ENCODE measurements at places on chromosomes 1 and 21.
A peak's percentile ranks its signal among the peaks of the same experiment; 100 is the strongest.

DNA sequence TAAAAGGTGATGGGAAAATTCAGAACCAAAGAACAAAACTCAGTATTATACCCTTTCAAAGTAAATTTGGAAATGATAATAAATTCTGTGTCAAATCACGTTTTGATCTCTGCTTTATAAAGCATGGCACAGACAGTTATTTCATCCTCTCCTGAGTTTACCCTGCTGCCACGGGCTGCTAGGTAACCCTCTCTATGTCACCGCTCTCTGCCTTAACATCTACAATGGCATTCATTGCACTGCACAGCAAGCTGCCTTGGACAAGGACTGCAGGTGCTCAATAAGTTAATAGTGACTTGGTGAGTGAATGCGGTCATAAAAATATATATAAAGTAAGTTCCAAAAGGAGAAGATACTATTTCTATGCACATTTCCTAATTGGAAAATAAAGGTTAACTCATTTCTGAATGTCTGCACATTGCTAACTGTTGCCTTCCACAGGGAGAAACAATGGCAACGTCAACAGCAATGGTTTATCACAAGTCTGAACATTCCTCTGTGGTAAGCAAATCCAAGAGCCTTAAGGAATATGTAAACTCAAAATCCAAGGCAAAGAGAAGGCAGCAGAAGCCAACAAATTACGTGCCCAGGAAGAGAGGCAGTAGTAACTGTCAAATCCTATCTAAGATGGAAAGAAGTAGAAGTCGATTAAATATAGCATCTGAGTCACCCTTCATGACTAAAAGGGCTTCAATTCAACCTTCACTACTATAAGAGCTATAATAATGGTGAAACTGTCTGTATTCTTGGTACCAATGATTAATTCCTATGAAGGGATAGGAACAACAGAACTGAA, 19.4 kb downstream of the FYB2 start:
- DNase-seq = no peak

GRCh38 chr21:44592446-44593311, at the start of gene KRTAP10-6:
TSS of gene KRTAP10-6 (minus strand) at chr21:44592505. CDS start at chr21:44592484, 21 bp downstream.
- DNase-seq = no peak

DNA sequence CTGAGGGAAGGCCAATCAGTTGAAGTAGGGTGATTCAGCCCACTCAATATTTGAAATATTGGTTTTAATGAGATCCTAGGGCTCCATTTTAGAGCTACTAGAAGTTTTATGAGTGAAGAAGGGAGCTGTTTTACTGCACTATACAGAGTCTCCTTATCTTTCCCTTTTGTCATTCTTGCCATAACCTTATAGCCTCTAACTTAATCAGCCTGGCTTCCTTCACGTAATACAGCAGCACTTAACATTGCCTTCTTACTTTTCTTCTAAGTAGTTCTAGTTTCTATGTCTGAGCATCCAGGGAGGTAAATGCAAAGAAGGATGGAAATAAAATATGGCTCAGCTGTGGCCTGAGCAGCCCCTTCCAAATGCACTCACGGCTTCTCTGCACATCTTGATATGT, 299.3 kb downstream of the KIF26B start:
- no peak for DNase-seq

GRCh38 chr1:21645550-21645949, 23.6 kb downstream of the RAP1GAP start:
- DNase-seq = no peak

DNA sequence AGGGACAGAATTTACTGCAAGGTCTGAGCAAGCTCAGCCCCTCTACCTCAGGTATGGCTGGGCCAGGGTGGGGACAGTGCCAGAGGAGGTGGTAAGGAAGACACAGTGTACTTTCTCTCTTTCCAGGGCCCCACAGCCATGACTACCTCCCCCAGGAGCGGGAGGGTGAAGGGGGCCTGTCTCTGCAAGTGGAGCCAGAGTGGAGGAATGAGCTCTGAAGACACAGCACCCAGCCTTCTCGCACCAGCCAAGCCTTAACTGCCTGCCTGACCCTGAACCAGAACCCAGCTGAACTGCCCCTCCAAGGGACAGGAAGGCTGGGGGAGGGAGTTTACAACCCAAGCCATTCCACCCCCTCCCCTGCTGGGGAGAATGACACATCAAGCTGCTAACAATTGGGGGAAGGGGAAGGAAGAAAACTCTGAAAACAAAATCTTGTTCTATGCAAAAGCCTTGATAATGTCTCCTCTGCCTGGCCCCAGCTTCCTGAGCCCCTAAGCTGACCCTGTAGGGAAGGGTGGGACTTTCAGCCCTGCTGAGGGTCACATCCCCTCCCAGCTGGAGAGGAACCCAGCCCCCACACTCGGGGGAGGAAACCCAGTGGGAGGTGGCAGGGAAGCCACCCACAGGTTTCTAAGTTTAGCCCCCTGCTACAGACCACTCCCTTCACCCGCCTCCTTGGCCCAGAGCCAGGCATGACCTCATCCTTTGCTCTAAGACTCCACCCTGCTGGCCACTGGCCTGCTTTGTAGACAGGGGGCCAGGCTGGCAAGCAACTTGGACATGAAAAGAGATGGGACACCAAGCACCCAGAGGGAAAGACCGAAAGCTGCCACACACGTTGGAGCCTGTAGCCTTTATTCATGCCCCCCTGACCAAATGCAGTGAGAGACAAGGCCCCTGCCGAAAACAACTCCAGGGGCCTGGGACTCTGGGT, 6.4 kb downstream of the RHOC start:
- peak; percentile 62 for DNase-seq

GRCh38 chr1:28246427-28246832, 10.5 kb downstream of the ATP5IF1 start:
- DNase-seq = no peak

DNA sequence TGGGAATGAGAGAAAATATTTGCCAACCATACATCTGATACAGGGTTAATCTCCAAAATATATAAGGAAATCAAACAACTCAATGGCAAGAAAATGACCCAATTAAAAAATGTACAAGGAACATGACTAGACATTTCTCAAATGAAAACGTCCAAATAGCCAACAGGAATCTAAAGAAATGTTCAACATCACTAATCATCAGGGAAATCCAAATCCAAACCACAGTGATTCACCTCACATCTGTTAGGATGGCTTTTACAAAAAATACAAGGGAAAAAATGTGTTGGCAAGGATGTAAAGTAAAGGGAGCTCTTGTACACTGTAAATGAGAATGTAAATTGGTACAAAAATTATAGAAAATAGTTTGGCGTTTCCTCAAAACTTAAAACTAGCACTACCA, 54.7 kb upstream of the ZRANB2 start:
- no peak for DNase-seq

GRCh38 chr21:43345746-43346409, 81.1 kb downstream of the SIK1 start:
- DNase-seq = peak; percentile 41

DNA sequence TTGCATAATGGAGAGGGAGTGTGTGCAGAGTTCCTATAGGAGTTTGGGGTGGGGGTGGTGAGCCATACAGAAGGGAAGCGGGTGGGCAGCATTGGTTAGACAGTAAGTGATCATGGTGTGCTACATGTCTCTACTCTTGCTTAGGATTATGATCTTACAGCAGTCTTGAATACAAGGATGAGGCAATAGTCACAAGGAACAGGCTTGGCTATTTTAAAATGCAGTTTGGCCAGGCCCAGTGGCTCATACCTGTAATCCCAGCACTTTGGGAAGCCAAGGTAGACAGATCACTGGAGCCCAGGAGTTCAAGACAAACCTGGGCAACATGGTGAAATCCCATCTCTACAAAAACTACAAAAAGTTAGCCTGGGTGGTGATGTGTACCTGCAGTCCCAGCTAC, 12.3 kb downstream of the MYOC start:
- DNase-seq = no peak

DNA sequence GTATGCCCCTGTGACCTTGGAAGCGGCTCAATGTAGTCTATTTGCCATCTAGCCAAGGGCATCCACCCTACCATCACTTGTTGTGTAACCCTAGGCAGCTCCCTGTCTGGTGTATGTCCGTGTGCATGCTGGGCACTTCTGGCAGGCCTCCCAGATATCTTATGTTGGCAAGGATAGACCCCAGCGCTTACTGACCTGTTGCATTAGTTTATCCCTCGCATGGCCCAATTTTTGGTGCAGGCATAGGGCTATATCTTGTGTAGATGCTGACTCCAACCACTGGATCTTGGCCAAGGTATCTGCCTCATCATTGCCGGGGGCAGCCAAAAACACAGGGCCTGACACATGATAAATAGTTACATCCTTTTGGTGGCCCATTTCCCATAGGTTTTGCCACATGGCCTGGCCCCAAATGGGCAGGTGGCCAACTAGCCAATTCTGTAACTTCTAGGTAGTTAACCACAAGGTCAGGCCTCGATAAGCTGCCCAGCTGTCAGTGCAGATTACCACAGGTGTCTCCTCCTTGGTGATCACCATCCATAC, 14.0 kb upstream of the TBX19 start:
- DNase-seq = no peak

GRCh38 chr1:52706136-52706670, 8.1 kb upstream of the COA7 start:
- DNase-seq = no peak

DNA sequence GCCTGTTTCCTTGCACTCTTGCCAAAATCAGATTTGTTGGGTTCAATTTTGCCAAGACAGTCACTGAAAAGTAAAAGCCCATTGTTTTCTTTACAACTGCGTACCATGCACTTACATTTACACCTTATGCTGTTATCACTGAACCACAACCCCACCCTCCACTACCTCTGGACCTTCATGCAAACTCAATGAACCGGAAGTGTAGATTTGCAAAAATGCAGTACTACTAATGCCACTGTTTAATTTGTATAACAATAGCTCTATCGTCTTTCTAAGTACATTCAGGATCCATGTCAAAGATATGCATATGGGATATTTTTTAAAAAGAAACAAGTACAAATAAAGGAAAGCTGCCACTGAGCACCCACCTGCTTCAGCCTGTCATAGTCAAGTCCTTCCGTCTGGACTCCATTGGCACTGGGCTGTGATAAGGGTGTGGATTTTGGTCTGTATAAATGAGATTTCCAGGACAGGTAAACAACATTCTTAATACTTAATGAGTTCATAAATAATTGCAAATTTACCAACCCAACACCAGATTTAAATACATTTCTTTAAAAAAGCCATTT, 72.9 kb upstream of the LBR start:
- no peak for DNase-seq

- DNase-seq = no peak
Observed at GRCh38 chr1:156505679-156506298, 5.2 kb upstream of the MEF2D start.

- no peak for DNase-seq
Observed at GRCh38 chr1:38326135-38326534, 279.5 kb upstream of the POU3F1 start.

DNA sequence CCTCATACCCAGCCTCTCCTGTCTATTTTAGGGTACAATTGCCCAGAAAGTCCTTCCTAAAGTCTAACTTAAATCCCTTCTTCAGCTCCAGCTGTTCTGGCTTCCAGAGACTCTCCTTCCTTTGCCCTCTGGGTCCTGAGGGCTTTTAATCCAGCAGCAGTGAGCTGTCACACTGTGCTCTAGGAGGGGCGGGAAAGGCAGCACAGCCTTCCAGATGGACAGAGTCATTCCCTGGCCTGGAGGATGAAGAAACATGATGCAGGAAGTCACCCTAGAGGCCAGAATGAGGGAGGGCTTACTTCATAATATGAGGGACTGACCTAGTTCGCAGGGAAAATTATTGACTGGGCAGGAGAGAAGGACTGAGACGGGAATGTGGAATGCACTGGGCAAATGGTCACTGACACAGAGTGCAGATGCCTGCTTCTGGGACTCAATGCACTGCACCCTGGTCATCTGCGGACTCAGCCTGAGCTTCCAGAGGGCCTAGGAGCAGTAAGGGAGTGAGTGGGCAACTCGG, 1.3 kb downstream of the SH2D2A start:
- DNase-seq = no peak

DNA sequence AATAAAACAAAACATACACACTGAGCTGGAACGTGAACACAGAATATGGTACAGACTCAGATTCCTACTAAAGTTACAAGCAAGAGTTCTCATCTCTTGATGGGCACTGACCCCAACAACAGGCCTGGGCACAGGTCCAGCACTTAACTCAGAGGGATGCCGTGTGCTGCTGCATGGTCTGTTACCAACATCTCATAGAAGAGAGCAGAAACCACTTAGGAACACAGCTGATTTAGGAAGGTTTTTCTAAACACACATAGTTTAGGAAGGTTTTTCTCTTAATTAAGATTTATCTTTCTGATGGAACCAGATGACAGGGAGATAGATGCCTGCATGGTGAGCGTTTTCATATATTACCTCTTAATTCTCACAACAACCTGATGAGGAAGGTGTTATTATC, 1.5 kb downstream of the GCLM start:
- no peak for DNase-seq

DNA sequence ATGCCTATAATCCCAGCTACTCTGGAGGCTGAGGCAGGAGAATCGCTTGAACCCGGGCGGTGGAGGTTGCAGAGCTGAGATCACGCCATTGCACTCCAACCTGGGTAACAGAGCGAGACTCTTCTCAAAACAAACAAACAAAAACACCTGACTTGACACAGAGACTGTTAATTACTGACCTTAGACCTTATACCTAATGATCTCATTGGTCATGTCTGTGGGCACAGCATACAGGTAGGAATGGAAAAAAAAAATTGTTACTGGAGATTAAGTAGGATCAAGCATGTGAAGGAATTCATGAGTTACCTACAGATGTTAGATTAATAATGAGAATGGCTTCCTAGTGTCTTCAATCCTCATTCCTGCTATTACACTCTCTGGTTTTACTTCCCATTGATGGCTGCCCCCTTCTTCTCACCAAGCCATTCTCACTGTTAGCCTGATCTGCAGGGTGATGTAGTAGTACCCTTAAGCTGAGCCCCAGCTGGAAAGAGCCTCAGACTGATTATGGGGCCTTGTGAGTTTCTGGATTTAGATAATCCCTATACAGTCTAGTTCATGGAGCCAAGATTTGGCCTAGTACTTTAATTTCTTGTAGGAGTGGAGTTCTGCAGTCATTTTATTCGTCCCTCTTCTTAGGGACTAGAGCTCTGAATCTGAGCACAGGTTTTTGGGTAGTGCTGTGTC, 8.8 kb downstream of the TBCE start:
- no peak for DNase-seq

DNA sequence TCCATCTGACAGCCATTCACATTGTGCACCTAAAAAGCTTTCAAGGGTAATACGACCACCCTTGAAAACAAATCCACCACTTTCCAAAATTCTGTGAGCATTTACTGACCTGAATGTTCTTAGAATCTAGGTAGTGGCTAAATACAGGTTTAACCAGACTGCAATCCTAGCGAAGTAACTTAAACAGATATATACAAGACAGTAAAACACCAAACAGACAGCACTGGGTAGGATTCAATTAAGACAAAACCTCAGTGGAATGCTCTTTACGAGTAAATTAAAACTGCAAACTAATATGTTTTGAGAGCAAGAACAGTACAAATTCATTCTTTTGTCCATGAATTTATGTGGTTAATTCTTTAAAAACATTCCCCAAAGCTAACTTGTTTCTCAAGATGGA, 354.2 kb upstream of the ESRRG start:
- no peak for DNase-seq

- no peak for DNase-seq
Observed at GRCh38 chr1:228852024-228852423, 116.7 kb downstream of the RHOU start.

GRCh38 chr1:8238141-8239038, 79.5 kb upstream of the SLC45A1 start:
- no peak for DNase-seq

All from stimulated activated CD4-positive, alpha-beta T cell treated with anti-CD3 and anti-CD28 coated beads, Interleukin-15, amount 100 ng/mL, for 48 hours (primary cell).